GM12891 (cell line): ENCODE measurements at places on chromosomes 7 and 10.

- no peak for DNase-seq
Observed at GRCh38 chr10:111732166-111732785, 451.3 kb downstream of the GPAM start.

DNA sequence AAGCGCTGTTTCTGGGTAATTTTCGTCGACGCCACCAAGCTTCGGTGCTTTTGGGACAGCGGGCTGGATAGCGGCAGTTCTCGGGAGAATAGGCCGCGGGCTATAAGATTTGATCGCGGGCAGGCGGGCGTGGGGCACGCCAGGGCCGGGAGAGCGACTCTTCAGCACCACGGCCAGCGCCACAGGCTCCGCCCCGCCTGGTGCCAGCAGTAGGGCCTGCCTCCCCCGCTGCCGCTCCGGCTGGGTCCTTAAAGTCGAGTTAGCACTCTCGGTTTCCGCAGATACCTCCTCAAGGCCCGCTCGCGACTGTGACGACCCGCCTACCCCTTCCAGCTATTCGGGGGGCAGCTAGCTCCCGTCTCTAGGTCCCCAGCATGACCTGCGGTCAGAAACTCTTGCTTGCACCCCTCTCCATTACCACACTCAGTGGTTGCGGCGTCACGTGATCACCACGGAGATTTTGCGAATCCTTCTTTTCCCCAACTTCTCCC is 9.4 kb downstream of the NXPH1 start:
- no peak for DNase-seq

DNA sequence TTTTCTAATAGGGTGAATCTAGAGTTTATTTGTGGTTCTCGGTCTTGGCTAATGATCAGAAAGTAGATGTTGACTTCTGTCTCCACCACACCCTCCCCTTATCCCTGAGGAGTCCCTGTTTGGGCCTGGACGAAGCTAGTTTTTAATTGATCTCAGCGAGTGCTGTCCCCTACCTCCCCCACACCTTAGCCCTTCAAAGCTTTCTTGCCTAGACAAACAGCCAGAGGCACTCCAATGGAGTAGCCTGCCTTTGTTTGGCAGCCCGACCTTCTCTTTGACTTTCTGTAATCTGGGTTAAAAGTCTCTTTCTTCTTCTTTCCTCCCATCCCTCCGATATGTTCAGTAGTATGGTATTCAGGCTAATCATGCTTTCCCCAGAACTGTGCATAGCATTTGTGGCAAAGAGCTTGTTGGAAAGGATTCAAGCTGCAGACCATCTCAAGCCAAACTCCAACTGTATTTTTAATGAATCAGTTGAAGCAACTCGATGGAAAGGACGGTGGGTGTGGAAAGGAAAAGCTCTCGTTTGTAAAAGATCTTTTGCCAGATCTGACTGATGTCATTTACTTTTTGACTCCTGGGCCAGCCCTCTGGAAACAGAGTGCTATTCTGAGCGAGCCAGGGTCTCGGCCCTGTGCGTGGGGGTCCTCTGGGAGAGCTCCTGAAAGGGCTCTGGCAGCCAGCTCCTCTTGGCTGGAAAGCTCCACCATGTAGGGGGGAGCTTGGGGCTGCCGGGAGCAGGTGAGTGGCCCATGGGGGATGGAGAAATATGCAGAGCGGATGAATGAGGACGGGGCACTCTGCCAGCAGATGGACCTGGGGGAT is 4.5 kb downstream of the FAM180A start:
- no peak for DNase-seq

- DNase-seq, result no peak
Observed at GRCh38 chr10:110274072-110274627, 30.6 kb downstream of the SMNDC1 start.

DNA sequence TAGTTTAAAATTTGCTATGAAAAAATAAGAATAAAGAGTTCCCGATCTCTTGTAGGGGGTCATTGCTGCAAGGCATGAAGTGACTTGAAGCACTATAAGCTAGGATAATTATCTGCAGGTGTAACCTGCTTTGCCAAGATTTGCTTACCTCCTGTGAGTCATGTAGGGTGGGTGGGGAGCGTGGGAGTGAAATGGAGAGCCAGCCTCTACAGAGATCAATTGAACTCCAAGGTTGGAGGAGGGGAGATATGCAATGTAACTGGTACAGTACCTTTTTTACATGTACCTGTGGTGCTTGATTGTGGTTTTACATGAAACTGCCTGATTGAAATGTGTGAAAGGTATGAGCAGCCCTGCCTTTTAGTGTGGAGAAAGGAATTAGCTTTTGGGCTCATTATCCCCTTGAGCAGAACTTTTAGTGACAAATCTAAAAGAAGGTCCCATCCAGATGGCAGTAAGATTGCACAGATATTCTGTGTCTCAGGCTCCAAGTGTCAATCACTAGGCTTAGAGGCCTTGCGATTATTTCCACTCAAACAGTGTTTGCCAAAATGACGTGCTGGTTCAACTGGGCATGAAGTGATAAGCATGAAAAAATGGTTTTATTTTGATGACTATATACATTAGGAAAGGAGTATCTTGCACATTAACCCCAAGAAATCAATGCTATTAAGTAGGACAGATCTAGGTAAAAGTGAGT is 138.6 kb upstream of the GRB10 start:
- DNase-seq, result no peak

DNA sequence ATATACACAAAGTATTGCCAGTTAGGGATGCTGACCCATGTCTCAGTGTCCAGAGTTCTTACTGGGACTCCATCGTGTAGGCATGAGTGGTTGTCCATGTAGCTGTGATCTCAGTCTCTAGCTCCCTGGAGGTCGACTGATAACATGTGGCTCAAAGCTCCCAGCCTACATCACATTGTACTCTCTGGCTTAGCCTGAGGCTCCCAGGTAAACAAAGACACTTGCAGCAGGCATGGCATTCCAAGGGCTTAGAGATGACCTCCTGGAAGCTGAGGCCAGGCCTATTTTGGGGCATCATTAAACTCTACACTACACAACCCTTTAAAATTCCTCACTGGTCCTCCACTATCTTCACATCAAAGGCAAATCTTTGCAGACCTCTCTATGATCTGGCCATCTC is 100.8 kb upstream of the DOCK1 start:
- no peak for DNase-seq
